ENCODE measurements at places on chromosomes 5 and 9. TPM values are rescaled to one million over a fixed set of nuclear protein-coding genes. Genes with fewer than 3 reads are reported as not detected.

DNA sequence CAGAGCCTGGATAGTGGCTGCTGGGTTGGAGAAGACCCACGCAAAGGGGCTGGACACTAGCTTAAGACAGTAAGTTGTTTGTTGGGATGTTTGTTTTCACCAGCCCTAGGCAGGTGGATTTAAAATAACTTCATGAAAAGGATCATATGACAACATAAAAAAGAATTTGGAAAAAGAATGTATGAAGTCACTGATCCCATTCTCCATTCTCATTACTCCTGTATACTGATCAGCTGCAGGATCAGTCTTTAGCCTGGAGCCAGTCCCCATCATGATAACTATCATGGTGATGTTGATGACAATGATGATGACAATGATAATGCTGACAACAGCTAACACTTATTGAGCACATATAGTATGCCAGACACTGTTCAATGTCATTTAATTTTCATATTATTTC lies 92.1 kb upstream of the IFNE start:
- no peak for DNase-seq

DNA sequence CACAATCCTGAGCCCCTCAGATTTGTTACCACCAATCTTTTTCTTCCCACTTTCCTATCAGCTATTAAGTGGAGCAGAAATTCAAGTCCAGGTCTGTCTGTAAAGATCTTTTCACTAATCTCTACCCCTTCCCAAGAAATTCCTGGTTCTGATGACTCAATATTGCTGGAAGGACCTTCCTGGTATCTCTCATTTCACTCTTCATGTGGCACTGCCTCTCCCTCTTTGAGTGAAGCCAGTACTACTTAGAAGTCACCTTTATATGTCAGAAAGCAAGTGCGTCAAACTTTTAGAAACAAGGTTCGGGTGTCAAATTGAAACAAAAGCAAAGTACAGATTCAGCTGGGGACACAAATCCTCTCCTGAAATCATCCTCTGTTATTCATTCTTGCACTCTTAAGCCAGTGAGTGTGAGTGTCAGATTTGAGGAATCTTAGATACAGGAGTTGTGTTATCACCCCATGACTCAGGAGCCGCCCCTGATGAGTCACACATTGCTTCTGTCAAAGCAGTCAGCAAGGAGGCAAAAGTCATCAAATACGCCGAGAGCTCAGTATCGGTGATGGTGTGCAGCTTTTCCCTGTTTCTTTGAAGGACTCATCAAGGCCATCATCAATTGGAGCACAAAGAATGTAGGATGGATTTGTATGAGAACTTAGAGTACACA lies 313.0 kb downstream of the CETN3 start:
- DNase-seq: no peak

C9orf152 gene
- total RNA-seq: not detected

NRG2 gene
- total RNA-seq: 1.3 TPM

PHF24 gene
- total RNA-seq: 0.88 TPM

All from aorta (tissue), 5 donors.